ENCODE measurements at places on chromosomes 11 and 22.
A peak's percentile ranks its signal among the peaks of the same experiment; 100 is the strongest.

DNA sequence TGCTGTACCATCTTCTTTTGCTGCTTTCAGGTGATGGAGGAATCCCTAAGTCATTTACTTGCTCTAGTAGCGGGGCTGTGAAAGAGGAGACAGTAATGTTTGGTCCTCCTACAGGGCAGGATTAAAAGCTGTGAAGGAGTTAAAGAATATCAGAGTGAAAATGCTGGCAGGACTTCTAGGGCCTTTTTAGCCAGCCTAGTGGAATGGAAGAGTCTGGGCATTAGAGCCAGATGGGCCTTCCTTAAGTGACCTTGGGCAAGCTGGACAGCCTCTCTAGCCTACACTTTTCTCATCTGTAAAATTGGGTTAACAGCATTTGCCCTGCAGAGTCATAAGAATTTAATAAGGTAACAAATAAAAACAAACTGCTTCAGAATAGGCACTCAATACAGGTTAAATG, 114.7 kb downstream of the RBFOX2 start:
- DNase-seq, result no peak

DNA sequence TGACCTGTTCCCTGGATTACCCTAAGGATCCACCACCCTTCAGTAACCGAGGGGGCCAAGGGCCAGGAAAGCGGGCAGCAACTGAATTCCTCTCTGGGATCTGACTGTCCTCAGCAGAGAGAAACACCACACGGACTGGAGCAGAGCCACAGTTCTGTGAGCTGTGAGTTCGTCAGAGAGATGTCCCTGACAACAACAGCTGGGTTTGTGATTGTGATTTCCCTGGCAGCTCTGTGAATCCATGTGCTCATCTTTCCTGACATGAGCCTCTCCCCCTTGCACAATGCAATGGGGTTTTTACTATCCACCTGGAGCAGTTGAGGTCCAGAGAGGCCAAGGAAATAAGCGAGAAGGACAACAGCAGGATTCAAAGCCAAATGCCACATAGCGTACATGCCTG, 69.4 kb upstream of the AMPD3 start:
- DNase-seq, result no peak

GRCh38 chr22:38919631-38920190, 37.7 kb upstream of the APOBEC3A start:
- DNase-seq, result no peak

- no peak for DNase-seq
Measured at GRCh38 chr11:99019696-99020095, 1.1 kb upstream of the CNTN5 start.

DNA sequence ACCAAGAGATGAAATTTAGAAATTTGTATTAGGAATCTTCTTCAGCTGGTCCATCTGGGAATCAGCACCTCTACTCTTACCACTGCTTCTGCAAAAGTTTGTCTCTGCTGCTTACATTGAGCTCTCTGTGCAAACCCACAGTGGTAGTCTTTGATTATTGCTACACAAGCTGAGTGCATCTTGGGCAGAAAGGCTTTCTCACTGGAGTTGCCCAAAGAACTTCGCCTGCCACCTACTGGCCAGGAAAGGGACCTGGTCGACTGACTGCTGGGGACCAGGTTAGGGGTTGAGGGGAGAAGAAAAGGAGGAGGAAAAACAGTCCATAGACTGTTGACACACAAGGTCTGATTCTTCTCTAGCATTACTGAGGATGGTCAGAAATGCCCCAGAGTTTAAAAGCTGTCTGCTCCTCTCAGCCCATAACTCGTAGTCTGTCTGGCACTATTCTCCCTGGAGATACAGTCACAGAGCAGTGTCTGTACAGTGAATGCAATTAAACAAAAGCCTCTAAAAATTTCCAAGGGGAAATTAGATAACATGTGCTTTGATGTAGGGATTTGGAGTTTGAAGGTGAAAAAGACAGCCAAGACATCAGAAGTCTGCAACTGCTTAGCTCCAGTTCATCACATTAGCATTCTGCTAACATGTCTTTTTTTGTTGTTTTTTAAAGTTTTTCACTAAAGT, 215.0 kb upstream of the CTSC start:
- peak; percentile 61 for DNase-seq

- peak; percentile 2 for DNase-seq
Measured at GRCh38 chr22:28019881-28020861, 101.1 kb upstream of the PITPNB start.

DNA sequence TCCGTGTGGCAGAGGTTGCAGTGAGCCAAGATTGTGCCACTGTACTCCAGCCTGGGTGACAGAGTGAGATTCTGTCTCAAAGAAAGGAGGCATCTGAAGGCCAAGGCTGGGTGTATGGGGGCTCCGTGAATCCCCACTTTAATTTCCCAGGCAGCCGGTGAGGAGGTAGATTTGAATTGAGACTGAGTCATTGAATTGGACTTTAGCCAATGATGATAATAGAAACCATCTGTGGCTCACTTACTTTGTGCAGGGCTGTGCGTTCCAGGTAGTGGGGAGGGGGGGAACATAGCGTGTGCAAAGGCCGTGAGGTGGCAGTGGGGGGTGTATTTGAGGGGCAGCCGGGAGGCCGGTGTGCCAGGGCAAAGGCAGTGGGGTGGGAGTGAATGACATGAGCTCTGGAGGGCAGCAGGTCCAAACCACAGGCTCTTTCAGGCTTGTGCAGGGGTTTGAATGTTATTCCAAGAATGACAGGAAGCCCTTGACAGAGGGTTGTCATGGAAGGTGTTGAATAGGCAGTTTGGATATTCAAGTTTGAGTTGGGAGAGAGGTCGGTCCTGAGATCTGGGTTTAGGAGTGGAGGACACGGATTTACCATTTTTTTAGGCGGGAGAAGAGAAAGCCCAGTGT, 6.1 kb downstream of the ARHGAP8 start:
- DNase-seq, result no peak

DNA sequence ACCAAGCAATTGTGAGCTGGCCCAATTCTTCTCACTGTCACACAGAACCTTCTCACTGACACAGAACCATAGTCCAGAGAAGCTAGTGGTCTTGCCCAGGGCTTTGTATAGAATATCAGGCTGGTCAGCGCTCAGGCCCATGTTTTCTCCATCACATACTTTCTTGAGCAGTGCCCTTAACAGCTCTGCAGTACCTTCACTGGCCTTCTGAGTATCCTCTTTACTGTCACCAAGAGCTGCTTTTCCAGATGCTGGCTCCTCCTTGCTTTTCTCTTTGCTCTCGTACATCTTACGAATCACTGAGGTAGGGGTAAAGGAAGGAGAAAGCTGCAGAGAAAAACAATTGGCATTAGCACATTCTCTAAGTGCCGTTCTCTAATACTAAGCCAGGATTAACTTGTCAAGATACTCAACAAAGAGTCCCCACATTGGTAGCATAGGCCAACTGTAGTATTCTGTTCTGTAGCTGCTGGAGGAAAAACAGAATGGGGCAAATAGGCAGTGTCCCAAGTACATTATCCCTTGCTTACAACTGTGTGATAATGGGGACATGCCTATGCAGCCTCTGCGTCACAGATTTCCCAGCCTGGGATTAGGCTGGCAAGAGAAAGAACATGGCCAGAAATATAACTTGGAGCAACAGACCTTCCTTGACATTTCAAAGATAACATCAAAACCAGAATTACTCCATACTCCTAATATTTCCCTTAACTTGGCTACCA, 43.5 kb downstream of the DRG1 start:
- no peak for DNase-seq

DNA sequence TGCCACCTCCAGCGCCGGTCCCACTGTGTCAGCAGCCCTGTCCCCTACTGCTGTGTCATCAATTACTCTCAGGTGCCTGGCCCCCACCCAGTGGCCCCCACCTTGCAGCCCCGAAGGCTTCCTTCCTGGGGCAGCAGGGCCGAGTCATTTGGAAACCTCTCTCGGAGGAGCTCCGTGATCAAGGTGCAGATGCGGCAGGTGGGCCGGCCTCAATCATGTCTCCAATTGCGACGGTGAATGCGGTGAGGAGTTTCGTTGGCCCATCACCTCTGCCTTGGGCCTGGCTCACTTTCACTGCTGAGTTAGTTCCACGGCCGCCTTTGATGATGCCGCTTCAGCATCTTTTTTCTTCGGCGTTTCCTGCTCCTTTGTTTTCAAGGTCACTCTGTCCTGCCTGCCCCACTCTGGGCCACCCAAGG, 11.3 kb upstream of the CXCR5 start:
- no peak for DNase-seq

- DNase-seq, result no peak
Measured at GRCh38 chr22:27238935-27239510, 562.5 kb downstream of the MN1 start.

DNA sequence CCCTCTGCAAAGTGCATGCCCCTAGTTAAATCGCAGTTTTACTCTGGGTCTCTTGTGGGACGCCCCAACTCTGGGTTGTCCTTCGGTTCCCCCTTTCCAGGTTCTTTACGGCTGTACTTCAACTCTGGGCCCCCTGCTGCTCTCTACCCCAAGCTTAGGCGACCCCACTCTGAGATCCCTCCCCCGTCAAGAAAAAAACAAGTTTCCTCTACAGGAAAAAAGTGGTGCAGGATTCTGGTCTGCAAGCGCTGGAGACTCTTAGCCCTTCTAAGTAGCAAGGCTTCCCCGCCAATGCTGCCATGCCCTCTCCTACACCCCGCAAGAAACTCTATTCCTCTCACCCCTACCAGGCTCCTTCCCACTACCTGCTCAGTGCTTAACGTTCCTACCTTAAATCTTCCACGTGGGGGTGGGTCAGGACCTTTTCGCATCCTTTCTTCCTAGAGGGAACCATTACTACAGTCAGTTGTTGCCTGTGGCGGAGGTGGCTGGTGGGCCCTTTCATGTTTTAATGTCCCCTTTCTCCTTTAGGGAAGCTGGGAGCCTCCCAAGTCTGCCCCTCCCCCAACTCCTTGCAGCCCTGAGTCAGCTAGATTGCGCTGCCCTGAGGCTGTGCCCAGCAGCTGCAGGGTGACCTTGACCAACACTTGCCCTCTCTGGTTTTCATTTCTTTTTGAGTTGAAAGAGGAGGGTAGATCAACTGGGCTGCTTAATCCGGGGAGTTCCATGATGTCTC, 1.4 kb downstream of the NEFH start:
- DNase-seq, result no peak

GRCh38 chr11:75606099-75606498, 44.0 kb downstream of the SERPINH1 start:
- no peak for DNase-seq

- DNase-seq, result no peak
Measured at GRCh38 chr11:107697291-107697690, 14.6 kb downstream of the SLN start.

GRCh38 chr11:130420478-130421198, 7.8 kb downstream of the ADAMTS8 start:
- DNase-seq, result peak; percentile 11

DNA sequence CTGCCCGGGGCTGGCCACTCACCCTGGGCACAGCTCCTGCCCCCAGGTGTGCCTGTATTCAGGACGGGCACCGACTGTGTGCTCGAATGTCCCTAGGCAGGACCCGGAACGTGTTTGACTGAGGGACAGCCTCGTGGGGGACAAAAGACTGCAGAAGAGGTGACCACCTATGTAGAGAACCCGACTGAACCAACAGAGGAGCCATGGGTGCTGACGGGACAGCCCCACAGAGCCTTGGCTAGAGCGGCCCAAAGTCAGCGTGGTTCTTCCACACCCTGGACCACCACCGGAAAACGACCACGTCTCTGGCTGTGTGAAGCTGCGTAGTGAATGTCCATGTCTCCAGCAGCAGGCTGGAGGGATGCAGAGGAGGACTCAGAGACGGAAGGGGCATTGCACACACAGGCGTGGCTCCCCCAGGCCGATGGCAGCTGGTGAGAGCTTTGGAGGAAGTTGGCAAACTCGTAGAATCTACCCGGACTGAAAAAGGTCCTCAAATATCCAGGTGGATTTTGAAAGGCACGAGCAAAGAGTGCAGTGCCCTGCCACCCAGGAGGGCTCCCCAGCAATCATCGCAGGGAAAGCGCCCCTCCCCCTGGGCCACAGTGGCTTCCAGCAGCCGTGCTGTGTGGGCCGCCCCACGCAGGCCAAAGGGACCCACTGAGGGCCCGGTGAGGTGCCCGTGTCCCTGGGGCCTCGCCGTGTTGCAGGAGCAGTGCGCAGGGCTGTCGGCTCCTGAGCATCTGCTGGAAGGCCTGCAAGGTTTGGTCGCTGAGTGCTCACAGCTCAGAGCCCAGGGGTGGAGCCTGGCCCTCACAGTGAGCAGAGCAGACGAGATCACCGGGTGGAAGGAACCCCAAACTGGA, 17.5 kb upstream of the MUC5B start:
- no peak for DNase-seq

DNA sequence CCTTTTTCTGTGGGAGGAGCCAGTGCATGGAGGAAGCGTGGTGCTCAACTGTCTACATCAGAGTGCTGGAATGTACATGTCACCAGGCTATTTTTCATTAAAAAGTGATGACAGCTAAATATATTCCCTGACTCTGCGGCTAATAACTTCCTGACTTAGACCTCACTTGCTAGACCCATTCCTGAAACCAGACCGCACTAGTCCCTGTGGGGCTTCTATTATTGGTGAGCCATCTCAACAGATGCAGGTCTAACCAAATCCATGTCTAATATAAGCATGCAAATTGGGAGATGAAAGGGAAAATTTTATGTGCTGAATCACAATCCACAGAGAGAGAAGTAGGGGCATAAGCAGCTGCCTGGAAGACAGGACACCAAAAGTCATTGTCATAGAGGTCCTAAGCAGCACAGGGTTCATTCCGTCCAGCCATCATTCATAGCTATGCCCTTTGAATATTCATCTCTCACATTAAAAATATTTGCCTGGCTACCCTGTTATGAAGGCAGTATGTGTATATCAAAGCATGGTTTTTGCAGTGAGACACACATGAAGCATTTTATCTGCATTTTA, 110.9 kb upstream of the BLID start:
- DNase-seq, result no peak

- DNase-seq, result no peak
Measured at GRCh38 chr11:111469200-111469599, 43.0 kb downstream of the BTG4 start.

GRCh38 chr11:117484156-117484555, 156.5 kb downstream of the CEP164 start:
- DNase-seq, result no peak

GRCh38 chr11:117610901-117611300, 186.1 kb downstream of the DSCAML1 start:
- DNase-seq, result no peak

DNA sequence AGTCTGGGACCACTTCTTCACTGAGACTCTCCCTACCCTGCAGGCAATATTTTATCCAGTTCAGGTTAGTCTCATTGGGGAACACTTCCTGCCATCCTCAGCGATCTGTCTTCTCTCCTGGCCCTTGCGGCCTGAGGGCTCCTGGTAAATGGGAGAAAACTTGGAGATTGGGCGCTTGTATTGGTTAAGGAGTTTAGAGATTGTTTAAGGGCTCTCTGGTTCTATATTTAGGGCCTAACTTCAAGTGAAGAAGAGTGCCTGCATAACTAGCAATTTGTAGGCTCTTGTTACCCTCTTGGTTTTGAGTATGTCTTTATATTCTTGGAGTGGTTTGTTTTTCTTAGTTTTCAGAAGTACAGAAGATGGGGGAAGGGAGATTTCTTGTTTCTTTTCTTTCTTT, 72.7 kb downstream of the TRAF6 start:
- DNase-seq, result no peak

GRCh38 chr11:116242006-116242405, 530.8 kb downstream of the BUD13 start:
- no peak for DNase-seq

GRCh38 chr11:120511820-120512738, 531 bp downstream of the GRIK4 start:
- no peak for DNase-seq
